ENCODE measurements at places on chromosomes 1 and 21.

DNA sequence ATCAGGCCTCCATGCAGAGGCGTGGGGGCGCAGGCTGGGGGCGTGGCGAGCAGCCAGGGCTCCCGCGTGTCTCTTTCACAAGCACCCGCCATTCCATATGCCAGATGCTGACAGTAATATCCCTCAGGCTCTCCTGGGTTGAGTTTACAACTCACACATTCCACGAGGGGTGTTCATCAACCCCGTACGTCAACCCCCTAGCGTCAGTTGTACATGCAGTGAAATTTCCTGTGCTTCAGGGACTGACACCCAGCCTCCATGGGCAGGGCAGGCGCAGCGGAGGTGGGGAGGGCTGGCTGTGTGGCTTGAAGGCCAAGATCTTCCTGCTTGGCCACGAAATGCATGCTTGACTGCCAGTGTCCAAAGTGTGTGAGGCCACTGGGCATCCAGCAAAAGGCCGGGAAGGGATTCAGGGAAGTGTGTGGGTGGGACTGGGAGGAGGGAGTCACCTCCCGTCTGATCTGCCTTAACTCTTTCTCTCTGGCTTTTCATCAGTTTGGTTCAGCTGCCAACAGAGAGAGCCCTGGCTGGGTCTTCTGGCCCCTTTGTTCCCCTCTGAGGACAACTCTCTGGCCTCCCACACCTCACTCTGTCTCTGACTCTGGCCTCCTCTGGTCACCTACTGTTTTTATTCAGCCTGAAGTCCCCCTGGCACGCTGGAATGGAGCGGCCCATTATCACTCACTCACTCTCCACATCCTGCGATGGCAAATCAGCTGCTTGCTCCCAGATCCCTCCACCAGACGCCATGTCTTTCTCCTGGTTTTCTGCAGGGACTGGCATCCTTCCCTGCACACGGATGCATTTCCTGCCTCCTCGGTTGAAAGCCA lies 33.8 kb downstream of the CLIC6 start:
- DNase-seq = peak; percentile 13

DNA sequence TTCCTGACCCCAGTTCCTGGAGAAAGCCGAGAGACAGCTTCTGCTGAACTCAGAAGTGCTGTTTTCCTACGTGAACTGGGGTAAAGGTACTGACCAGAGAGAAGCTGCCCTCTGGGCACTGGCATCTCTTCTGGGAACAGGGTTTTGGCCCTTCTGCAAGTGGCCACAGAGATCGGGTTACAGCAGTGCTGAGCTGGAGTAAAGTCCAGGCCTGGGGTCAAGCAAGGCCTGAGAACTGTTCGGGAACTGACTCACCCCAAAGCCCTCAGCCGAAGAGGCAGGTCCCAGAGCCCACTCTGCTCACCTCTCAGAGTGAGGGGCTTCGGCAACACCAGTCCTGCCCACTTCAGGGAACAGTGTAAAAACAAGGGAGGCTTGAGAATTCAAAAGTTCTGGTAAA lies 177.2 kb upstream of the RUNX1 start:
- DNase-seq = no peak

DNA sequence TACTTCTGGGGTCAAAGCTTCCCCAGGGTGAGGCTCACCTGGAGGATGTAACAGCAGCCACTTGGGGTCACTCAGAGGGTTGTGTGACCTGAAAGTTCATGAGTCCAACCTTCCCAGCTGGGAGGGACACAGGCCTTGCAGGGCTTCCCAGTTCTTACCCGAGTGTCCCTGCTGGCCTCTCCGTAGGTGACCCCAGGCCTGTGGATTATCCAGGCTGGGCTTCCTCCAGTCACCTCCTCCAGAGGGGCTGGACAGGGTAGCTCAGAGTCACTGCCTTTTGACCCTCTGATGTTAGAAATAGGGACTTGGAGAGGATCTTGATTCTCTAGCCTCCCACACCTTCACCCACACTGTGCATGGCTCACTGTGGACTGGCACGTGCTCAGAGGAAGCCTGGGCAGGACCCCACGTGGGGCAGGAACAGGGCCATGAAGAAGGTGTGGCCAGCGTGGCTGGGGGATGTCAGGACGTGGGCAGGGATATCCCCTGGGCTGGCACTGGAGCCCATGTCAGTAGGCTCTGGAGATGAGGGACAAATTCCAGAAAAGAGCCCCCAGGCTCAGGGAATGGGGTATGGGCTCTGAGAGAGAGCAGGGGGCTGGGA lies 131.8 kb downstream of the ACTL8 start:
- DNase-seq = peak; percentile 16

GRCh38 chr1:48691429-48692001 lies 85.2 kb downstream of the BEND5 start:
- no peak for DNase-seq

GRCh38 chr1:48291421-48291820 lies 68.9 kb downstream of the SLC5A9 start:
- DNase-seq = no peak

GRCh38 chr1:88742531-88742930 lies 58.5 kb downstream of the PKN2 start:
- DNase-seq = no peak

GRCh38 chr1:224724566-224724965 lies 108.4 kb downstream of the CNIH3 start:
- DNase-seq = no peak

GRCh38 chr1:58390091-58390490 lies 156.4 kb downstream of the OMA1 start:
- no peak for DNase-seq

DNA sequence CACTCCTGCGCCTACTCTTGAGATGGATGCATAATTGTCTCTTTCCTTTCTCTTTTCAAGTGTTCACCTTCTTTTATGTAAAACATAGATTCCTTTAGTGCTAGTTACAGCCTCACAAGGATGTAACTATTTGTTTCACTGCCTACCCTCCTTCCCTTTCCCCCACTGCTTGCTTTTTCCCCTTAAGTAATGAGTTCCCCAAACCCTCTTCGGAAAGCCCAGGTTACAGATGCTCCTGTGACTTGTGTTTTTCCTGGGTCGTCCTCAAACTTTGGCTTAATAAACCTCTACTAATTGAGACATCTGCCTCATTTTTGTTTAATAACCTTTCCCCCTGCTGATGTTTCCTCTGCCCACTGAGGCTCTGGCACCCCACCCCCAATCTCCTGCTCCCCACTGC lies 39.2 kb downstream of the C21orf91 start:
- no peak for DNase-seq

DNA sequence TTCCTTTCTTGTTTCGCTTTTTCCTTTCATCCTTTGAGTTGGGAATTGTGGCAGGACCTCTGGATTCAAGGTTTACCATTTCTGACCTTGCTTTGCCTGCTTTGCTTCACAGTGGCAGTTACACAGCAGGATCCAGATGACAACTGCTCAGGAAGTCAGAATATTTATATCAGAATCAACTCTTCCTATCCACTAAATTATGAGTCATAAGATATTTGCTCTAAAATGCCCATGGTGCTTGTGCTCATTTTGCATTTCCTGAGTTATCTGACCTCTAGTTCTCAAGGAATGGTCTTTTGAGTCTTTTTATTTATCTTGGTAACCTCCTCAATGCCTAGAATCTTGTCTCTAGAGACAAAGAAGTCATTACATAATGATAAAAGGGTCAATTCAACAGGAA lies 290.8 kb downstream of the LRRC7 start:
- DNase-seq = no peak

- DNase-seq = no peak
Measured at GRCh38 chr1:15405106-15405850, 4.4 kb upstream of the EFHD2 start.

DNA sequence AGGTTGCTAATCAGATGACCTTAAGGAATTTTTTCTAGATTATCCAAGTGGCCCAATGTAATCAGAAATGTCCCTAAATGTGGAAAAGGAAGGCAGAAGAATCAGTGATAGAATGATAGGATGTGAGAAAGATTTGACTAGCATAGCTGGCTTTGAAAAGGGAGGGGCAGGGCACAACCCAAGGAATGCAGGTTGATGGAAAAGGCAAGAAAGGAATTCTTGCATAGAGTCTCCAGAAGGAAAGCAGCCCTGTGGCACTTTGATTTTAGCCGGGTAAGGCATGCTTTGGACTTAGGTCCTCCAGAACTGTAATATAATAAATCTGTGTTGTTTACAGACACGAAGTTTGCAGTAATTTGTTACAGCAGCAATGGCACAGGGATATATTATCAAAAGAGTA lies 375.7 kb upstream of the B3GALT2 start:
- no peak for DNase-seq

DNA sequence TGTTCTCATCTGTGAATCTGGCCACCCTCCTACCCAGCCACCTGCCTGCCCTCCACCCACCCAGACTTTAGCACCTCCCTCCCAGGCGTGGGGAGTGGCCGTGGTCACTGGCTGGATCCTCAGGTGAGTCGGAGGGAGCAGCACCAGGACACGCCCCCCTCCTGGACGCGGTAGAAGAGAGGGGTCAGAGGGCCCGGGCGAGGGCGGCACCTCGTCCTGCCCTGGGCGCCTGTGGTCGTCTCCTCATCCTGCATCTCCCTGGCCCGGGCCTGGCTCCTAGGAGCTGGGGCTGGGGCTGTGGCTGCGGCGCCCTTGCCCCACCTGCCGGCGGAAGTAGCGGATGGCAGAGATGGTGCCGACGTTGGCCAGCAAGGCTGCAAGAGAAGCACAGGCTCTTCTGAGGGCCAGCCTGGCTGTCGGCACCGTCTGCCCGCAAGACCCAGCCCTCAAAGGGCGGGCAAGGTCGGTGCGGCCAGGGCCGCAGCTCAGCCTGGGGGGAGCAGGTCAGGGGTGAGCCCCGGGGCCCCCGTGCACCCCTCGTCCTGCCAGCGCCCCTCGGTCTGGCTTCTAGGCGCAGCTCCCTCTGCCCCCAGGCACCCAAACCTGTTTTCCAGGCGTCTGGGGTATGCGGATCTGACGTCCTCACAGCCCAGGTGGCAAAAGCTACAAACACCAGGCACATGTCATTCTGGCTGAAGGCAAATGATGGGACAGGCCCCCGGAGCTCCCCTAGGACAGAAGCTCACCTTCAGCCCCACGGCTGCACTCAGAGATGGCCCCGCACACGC lies 5.8 kb downstream of the PERM1 start:
- peak; percentile 28 for DNase-seq

GRCh38 chr21:28729887-28730286 lies 262.8 kb downstream of the LTN1 start:
- DNase-seq = no peak

DNA sequence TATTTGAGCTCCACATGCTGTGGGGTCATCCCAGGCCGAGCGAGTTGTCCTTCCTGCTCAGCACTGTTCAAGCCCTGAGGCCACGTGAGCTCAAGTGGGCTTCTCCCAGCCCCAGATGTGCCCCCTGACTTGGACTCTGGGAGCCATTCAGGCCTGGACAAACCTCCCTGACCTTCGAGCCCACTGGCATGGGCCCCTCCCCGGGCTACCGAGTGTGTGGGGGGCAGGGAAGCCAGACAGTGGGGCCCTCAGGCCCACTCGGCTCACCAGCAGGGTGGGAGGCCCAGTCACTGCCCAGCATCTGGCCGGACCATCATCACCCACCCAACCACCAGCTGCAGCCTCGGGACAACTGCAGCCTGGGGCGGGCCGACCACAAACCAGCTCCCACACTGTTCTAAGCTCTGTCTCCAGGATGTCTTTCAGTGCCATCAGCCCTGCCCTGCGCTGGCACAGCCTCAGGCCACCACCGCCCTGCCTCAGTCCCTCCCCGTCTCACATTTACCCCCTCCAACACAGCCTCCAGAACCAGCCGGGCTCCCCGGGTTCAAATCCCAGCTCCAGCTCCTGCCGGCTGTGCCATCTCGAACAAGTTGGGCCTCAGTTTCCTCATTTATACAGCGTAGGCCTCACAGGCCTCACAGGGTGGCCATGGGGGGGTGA lies 20.9 kb upstream of the PLEKHG5 start:
- DNase-seq = no peak

- no peak for DNase-seq
Measured at GRCh38 chr1:179871940-179872339, 5.7 kb downstream of the TOR1AIP2 start.

GRCh38 chr1:62687421-62687902 lies 724 bp downstream of the DOCK7 start:
- DNase-seq = peak; percentile 19

- DNase-seq = no peak
Measured at GRCh38 chr1:89312572-89312971, 39.9 kb upstream of the GBP5 start.

- DNase-seq = no peak
Measured at GRCh38 chr1:1894354-1895059, 3.6 kb upstream of the GNB1 start.

DNA sequence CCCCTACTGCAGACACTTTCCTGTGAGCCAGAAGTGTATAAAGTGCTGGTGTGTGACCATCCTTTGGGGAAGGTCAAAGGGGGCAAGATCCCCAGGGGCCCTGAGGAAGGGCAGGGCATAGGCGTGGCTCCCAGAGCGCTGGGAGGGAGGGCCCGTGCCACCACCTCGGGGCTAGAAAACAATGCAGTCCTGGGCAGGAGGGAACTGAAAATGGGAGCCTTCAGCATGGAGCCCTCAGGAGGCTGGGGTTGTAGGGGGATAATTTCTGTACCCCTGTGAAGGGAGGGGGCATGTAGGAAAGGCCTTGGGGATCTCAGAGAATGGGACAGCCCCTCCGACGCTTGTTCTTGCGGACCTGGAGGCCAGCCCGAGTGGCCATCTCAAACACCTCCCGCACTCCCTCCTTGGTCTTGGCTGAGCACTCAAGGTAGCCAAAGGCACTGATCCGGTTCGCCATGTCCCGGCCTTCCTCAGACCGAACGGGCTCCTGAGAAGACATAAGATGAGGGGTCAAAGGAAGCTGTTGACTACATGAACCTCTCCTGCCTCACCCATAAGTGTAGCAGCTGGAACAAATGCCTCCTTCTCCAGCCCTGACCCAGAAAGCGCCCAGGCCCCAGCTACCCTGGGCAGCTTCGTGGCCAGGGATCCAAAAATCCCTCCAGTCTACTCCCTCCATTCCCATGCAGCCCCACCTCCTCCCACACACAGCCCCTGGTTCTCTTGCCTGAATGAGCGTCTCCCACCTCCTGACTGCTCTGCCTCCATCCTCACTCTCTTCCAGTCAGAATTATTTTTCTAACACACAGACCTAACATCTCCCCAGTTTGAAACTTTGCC lies 5.5 kb downstream of the RHOC start:
- DNase-seq = no peak

DNA sequence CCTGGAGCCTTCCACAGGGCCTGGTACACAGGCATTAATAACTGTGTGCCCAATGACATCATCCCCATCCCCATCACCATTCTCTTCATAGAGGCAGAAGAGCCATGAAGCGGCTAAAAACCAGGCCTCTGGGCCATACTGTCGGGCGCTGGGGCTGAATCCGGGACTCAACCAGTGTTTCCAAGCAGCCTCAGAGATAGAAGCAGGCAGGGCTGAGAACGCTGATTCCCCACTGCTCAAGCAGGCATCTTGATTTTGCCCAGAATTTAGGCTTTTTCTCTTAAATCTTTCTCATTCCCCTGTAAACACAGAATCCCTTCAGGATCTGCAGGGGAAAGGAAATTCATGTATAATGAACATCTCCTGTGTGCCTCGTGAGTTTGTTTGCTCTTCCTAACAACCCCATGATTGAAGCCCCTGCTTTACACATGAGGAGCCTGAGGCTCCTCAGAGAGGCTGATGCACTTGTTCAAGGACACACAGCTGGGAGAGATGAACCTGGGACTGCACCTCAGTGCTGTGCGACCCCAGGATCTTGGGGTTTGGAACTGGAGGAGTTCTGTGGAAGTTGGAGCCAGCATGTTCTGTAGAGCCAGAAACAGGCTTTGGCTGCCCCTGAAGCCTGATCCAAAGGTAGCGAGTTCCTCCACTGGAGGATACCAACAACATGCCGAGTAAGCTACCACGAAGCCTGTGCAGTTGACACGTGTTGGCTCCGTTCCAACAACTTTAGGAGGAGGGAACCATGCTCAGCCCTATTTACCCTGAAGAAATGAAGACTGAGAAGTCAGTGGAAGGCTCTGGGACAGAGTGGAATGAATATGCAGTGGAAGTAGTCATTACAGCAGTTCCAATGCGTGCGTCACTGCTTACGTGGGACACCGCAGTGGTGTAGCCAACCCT lies 55.5 kb downstream of the EDN2 start:
- no peak for DNase-seq

All from head of caudate nucleus (tissue), 42 donors.